ENCODE measurements at places on chromosomes 11 and 22. TPM values are rescaled to one million over a fixed set of nuclear protein-coding genes. Genes with fewer than 3 reads are reported as not detected.

- H3K36me3 ChIP-seq = peaks cover 6% of the 10 kb centered on the region
- H3K4me1 ChIP-seq = no peaks in the 10 kb centered on the region
- no peak overlapping the region for H3K4me3 ChIP-seq
- DNase-seq = no peak
- no peaks in the 10 kb centered on the region for H3K27me3 ChIP-seq
These were observed 189.4 kb downstream of the UVRAG start for GRCh38 chr11:76004400-76004799.

OR51B4 gene
- total RNA-seq = not detected

DNA sequence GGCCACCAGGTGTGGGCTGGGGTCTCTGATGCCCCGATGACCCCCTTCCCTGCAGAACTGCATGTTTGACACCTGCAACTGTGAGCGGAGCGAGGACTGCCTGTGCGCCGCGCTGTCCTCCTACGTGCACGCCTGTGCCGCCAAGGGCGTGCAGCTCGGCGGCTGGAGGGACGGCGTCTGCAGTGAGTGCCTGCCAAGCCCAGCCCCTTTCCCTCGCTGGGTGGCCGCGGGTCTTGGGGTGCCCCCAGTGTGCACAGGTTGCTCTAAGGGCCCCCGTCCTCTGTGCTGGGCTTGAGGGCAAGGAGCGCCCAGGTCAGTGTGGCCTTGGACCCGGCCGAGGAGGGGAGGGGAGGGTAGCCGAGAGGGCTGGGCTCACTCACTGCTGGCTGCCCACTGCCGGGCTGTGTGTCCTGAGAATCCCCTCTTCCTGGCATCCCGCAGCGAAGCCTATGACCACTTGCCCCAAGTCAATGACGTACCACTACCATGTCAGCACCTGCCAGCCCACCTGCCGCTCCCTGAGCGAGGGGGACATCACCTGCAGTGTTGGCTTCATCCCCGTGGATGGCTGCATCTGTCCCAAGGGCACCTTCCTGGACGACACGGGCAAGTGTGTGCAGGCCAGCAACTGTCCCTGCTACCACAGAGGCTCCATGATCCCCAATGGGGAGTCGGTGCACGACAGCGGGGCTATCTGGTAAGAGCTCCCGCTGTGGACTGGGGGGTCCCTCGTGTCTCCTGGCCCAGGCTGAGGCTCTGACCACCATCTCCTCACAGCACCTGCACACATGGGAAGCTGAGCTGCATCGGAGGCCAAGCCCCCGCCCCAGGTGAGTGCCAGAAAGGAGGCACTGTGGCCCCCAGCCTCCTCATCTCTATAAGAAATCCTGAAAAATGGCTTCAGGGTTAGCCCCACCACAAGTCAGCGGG, 17.0 kb downstream of the MUC5AC start:
- H3K27me3 ChIP-seq = no peaks in the 10 kb centered on the region
- no peak overlapping the region for H3K4me3 ChIP-seq
- DNase-seq = no peak
- H3K4me1 ChIP-seq = no peaks in the 10 kb centered on the region
- no peak overlapping the region for H3K27ac ChIP-seq

DNA sequence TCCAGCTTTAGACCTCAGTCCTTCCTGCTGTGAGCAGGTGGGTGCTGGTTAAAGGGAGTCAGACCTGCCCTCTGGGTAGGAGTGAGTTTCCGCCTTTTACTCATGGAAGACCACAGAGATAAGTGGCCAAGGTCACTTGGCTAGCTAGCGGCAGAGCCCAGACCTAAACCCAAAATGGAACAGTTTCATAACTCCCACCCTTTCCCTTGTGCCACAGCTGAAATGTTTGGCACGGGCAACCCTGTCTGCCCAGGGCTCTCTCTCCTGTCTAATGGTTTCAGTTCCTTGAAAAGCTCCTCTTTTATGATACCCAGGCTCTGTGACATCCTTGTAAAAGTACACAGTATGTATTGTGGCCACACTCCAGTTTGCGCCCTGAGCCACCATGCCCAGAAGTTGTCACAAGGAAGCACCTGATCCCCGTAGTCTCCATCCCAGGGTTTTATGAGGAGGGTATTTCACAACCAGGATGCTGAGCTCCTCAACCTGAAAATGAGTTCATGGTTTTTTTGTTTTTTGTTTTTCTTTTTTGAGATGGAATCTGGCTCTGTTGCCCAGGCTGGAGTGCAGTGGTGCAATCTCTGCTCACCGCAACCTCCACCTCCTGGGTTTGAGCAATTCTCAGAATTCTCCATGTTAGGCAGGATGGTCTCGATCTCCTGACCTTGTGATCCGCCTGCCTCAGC, 5.1 kb downstream of the MB start:
- no peak overlapping the region for H3K4me3 ChIP-seq
- no peak overlapping the region for H3K27ac ChIP-seq
- no peaks in the 10 kb centered on the region for H3K27me3 ChIP-seq
- H3K36me3 ChIP-seq = no peaks in the 10 kb centered on the region
- H3K4me1 ChIP-seq = peaks cover 5% of the 10 kb centered on the region

DNA sequence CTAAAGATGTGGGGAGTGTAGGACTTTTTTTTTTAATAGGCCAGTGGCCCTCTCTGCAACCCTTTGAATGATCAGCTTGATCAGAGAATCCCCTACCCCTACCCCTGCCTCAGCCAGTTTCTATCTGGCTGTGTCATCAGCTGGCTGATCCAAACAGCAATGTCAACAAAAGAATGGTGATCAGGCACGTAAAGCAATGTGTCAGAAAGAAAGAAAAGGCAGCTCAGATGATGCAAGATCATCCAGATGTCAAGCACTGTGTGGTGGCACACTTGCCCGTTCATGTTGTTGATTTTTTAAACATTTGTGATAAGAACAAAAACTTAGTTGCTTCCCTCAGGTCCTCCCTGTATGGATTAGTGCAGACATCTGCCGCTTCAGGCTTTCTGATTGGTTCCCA, 26.3 kb upstream of the EHF start:
- H3K36me3 ChIP-seq = no peaks in the 10 kb centered on the region
- no peak for DNase-seq
- H3K27me3 ChIP-seq = no peaks in the 10 kb centered on the region
- H3K4me3 ChIP-seq = no peak overlapping the region

DNA sequence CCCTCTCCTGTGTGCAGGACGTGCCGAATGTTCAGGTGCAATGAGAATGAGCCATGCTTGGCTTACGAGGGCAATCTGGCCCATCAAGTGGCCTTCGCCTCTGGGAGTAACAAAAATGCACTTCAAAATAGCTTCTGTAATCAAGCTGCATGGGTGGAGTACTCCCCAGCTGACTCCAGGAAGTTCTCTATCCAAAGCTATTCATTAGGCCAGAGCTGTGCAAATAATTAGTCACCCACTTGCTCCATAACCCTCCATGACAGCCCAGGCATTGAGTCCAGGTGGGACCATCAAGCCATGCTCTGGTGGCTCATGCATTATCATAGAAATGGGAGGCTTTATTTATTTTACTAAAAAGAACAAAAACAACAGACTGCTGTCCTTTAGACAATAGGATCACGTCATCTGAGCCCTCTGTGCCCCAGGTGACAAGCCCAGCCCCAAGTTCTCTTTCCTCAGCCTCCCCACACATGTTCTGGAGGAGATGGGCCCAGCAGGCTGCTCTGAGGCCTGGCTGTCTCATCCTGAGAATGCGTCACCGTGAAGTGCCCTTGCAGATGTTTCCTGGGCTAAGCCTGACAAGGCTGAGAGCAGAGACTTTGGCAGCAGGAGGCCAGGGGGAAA, 244.7 kb downstream of the ETS1 start:
- no peaks in the 10 kb centered on the region for H3K27me3 ChIP-seq
- peaks cover 67% of the 10 kb centered on the region for H3K4me1 ChIP-seq
- H3K36me3 ChIP-seq = no peaks in the 10 kb centered on the region
- no peak overlapping the region for H3K27ac ChIP-seq

LPXN gene
- 175 TPM for total RNA-seq

JAML gene
- total RNA-seq = 363 TPM

GRCh38 chr22:49076300-49077035, 751.2 kb downstream of the BRD1 start:
- H3K36me3 ChIP-seq = no peaks in the 10 kb centered on the region
- no peak overlapping the region for H3K4me3 ChIP-seq
- H3K27ac ChIP-seq = no peak overlapping the region
- no peaks in the 10 kb centered on the region for H3K4me1 ChIP-seq
- no peaks in the 10 kb centered on the region for H3K27me3 ChIP-seq
- no peak for DNase-seq

MB gene
- total RNA-seq = 2.7 TPM

MRGPRF gene
- not detected for total RNA-seq
